ENCODE measurements at places on chromosomes 2 and 18. TPM values are rescaled to one million over a fixed set of nuclear protein-coding genes. Genes with fewer than 3 reads are reported as not detected.

The B3GNT2 gene
- 54.0 TPM for total RNA-seq

The RNF181 gene
- total RNA-seq, result 66.7 TPM

The FSIP2 gene
- total RNA-seq, result 0.79 TPM

DNA sequence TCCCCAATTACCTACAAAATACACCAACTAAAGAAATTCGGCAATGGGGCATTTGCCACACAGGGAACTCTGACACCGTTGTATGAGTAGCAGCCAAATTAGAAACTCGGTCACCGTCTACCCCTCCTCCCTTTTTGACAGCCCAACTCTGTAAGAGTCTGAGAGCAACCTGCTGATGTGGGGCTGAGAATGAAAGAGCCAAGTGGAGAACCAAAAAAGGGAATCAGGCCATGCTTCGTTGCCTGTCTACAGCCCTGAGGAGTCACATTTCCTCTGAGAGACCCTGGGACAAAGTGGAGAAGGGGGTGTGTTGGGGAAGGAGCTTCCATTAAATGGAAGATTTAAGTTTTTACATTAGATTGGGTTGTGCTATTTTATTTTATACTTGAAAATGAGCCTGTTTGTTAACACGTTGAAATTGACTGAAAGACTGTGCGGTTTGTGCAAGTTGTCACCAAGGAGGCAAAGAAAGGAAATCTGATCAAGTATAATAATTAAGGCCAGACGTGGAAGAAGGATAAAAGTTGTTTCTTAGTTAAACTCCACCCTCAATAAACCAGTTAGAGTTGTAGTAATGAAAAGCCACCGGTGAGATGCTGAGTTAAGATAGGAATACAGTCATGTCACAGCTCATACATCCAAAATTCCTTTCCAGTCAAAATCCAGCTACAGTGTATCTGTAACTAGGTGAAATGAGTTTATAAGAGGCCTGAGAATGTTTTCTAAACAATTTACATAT lies 131.7 kb upstream of the CREB1 start:
- H3K27ac ChIP-seq, result no peak overlapping the region
- H3K27me3 ChIP-seq, result no peaks in the 10 kb centered on the region
- H3K4me3 ChIP-seq, result no peak overlapping the region
- no peaks in the 10 kb centered on the region for H3K4me1 ChIP-seq

The OTOS gene
- total RNA-seq, result not detected

DNA sequence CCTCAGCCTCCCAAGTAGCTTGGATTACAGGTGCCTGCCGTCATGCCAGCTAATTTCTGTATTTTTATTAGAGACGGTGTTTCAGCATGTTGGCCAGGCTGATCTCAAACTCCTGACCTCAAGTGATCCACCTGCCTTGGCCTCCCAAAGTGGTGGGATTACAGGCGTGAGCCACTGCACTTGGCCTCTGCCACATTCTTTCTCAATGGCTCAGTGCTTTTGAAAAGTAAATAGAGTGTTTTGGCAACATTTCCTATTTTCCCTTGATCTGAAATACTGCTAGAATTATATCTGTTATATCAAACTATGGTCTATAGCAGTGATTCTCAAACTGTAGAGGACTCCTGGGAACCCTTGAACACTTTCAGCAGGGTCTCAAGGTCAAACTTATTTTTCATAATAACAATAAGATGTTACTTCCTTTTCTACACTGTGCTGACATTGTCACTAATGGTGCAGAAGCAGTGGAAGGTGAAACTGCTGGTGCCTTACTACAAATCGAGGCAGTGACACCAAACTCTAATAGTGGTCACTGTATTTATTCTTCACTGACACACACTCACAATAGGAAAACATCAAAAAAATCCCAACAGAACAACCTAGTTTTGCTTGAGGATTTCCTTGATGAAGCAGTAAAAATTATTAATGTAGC lies 10.6 kb downstream of the DAW1 start:
- H3K4me3 ChIP-seq, result no peak overlapping the region
- H3K36me3 ChIP-seq, result no peaks in the 10 kb centered on the region
- no peaks in the 10 kb centered on the region for H3K27me3 ChIP-seq
- DNase-seq, result no peak

GRCh38 chr2:203650860-203651613 lies 55.4 kb upstream of the CD28 start:
- H3K27ac ChIP-seq, result no peak overlapping the region
- H3K36me3 ChIP-seq, result no peaks in the 10 kb centered on the region
- H3K4me1 ChIP-seq, result no peaks in the 10 kb centered on the region

The FBLN7 gene
- total RNA-seq, result 0.25 TPM

GRCh38 chr2:45153121-45153520 lies 143.9 kb upstream of the SIX2 start:
- H3K4me3 ChIP-seq, result no peak overlapping the region
- no peaks in the 10 kb centered on the region for H3K36me3 ChIP-seq
- DNase-seq, result no peak

The RFTN2 gene
- not detected for total RNA-seq

- no peaks in the 10 kb centered on the region for H3K27me3 ChIP-seq
- H3K4me3 ChIP-seq, result no peak overlapping the region
- H3K4me1 ChIP-seq, result no peaks in the 10 kb centered on the region
- no peak overlapping the region for H3K27ac ChIP-seq
- no peak for DNase-seq
Observed at GRCh38 chr2:171287611-171288010, 126.9 kb upstream of the TLK1 start.

The GATA6 gene
- 1.1 TPM for total RNA-seq

DNA sequence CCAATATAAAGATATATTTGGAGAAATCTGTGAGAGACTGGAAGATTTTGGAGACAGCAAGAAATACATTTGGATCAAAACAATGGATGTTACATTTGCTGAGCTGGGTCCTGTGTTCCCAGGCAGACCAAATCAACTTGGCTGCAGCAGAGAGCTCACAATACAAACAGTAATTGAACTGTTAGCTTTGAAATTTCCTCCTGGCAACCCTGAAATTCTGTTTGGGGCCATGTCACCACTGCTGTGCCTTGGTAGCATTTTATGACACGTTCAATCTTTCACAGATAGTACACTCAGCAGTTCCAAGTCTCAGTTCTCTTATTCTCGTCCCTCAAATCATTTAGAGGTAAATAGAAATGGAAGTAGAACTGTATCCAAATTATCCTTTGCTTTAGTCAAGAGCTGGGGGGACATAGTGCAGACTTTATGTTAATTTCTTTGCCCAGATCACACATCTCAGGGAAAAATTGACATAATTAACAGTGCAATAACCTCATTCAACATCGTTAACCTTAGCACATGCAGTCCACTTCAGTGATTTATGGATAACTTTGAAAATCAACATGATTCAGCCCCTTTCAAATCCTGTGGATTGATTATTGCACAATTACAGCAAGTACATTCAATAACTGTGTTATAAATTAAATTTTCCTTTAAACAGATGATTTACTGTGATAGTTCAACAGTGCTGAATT lies 277.4 kb upstream of the MC4R start:
- H3K4me1 ChIP-seq, result no peaks in the 10 kb centered on the region
- H3K27ac ChIP-seq, result no peak overlapping the region
- no peaks in the 10 kb centered on the region for H3K27me3 ChIP-seq
- no peak overlapping the region for H3K4me3 ChIP-seq
- no peak for DNase-seq

- H3K27me3 ChIP-seq, result no peaks in the 10 kb centered on the region
- DNase-seq, result no peak
- no peak overlapping the region for H3K4me3 ChIP-seq
- H3K27ac ChIP-seq, result no peak overlapping the region
Observed at GRCh38 chr2:14219306-14219705, 413.2 kb upstream of the LRATD1 start.
